ENCODE measurements at places on chromosomes 4 and X.
A peak's percentile ranks its signal among the peaks of the same experiment; 100 is the strongest.

DNA sequence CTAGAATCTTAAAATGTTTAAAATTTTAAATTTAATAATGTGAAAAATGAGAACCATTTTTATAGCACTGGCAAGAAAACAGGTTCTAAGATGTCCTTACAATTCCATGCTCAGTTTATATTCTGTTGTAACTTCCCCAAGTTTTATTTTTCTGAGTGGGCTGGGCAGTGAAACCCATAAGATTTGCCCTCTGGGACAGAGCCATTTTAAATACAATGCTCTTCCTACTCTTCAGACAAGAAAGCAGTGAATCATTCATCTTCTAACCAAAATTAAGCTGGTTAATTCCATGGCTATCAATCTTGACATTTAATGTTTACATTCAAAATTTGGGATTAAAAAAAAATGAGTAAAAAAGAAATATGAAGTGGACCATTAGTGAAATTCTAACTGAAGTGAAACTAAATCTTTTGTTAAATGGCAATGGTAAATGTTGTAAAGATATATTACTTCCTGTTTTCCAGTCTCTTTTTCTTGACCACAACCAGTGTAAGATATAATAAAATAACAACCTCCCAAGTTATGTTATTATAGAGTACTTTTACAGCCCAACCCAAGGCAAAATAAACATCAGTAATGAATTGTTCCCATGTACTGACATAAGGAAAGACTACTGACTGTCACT lies 37.2 kb upstream of the PTPN13 start:
- DNase-seq: no peak

- DNase-seq: no peak
These were observed 76.9 kb upstream of the FAM9B start for GRCh38 chrX:9110808-9111207.

- no peak for DNase-seq
These were observed 95.4 kb upstream of the BANK1 start for GRCh38 chr4:101695176-101695575.

DNA sequence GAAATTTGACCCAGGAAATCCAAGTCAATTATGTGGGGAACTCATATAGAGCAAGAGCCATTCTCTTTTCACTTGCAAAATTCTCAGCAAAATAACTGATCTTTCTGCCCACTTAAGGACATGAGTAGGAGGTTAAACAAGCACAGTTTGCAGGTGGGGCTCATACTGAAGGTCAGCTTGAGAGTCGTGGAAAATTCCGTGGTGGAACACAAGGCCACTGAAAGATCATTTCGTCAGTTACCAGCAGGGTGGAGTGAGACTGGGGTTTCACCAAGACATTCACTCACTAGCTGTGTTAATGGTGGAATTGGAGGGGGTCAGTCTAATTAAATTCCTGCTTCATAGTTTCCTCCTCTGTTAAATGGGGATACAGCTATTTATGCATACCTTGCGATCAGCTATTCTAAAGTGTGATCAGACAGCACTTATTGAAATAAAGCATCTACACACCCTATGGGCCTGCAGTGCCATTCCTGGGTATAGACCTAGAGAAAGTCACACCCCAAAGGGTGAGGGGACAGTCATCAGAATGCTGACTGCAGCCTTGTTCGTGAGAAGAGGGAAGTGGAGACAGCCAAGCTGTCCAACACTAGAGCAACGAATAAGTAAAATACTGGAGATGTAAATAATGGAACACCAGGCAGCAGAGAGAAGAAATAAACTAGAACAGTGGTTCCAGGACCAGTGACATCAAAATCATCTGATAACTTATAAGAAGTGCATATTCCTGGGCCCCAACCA lies 42.7 kb upstream of the CLNK start:
- DNase-seq: no peak

- DNase-seq: no peak
These were observed 44.8 kb downstream of the MSN start for GRCh38 chrX:65712005-65712806.

DNA sequence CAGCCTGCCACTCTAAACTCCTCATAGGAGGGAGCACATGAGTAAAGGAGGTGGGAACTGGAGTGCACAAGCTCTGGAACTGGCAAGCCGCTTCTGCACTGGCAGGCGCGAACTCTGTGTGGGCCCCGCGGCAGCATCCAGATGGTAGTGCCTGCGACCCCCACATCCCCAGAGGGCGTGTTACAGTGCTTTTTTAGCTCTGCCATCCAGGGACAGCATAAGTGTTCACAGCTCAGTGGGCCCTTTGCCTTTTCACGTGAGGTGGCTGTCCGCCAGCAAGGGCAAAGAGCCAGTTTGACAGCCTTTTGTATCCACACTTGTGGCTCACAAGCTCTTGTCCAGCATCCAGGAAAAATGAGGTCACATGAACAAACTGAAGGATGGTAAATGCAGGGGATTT lies 581.6 kb upstream of the DIAPH2 start:
- peak; percentile 0 for DNase-seq

Data from SHP77 (cell line).